NCI-H1436 treated with DMSO at 0.1 percent for 48 hours (cell line): ENCODE measurements at places on chromosomes 7 and 10.

DNA sequence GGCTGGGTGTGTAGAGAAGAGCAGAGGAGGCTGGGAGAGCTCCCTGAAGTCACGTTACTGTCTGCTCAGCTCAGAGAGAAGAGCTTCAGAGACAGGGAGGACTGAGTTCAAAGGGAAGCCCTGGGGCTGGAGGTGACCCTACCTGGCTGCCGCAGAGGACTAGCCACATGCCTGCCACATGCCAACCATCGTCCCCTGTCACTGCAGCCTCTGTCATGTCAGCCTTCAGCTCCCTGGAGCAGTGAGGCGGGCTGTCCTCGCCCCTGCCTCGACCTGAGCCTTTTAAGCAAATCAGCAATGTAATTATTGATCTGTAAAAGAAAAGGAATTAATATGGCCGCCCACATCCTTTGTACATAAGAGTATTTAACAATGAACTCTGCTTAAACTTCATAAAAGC is 89.3 kb upstream of the RET start:
- DNase-seq: no peak

GRCh38 chr10:1295756-1296480 is 239.7 kb downstream of the WDR37 start:
- DNase-seq: no peak

GRCh38 chr7:149097088-149097487 is 6.6 kb upstream of the ZNF786 start:
- no peak for DNase-seq

DNA sequence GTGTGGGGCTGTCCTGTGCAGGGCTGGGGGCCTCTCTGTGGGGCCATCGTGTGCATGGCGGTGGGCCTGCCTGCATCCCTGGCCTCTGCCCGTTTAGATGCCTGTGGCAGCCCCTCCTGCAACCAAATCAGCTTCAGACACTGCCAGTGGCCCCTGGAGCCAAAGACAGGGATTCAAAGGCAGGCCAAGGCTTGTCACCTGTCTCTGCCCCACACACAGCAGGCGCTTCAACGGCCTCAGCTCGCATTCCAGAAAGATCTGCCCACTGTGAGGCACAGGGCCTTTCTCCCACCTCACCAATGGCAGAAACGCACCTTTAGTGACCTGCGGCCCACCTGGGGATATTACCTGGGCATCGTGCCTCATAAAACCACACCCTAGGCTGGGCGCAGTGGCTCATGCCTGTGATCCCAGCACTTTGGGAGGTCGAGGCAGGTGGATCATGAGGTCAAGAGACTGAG is 46.0 kb downstream of the INSIG1 start:
- no peak for DNase-seq

DNA sequence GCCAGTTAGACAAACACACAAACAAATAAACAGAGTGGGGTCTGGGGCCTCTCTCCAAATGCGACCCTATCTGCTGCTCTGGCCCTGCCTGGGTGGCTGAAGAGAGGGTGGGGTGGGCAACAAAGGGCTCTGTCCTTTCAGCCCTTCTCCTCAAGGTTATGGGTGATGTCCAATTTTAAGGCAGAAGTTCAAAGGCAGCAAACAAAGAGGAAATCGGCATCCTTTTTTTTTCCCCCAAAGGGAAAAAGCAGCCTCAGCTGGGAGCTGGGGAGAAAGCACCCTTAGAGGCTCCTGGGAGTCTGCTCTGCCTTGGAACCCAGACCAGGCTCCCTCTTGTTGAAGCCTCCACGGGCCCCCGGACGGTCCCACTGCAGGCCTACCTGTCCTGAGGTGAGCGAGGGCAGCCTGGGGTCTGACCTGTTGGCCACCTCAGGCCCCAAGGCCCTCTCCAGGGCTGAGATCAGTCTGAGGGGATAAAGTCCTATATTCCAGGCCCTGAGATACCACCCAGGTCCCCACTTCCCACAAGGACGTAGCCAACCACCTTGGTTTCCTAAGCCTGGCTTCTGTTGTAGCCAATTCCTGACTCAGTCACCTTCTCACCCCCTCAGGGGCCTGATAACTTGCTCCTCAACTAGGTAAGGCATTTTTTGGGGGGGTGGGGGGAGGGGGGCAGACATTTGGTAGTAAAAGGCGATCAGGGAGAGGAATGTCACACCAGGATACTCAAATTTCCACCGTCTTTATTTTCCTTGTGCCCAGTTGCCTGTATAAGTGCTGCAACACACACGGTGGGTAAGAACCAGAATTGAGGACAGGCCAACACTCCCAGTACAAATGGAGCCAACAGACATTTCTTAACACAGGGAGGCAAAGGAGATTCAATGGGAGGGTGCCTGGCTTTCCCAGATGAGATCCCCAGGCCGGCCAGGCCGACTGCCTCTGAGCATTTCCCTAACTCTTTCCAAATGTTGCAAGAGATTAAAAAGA is 4.3 kb downstream of the HOXA11 start:
- no peak for DNase-seq

DNA sequence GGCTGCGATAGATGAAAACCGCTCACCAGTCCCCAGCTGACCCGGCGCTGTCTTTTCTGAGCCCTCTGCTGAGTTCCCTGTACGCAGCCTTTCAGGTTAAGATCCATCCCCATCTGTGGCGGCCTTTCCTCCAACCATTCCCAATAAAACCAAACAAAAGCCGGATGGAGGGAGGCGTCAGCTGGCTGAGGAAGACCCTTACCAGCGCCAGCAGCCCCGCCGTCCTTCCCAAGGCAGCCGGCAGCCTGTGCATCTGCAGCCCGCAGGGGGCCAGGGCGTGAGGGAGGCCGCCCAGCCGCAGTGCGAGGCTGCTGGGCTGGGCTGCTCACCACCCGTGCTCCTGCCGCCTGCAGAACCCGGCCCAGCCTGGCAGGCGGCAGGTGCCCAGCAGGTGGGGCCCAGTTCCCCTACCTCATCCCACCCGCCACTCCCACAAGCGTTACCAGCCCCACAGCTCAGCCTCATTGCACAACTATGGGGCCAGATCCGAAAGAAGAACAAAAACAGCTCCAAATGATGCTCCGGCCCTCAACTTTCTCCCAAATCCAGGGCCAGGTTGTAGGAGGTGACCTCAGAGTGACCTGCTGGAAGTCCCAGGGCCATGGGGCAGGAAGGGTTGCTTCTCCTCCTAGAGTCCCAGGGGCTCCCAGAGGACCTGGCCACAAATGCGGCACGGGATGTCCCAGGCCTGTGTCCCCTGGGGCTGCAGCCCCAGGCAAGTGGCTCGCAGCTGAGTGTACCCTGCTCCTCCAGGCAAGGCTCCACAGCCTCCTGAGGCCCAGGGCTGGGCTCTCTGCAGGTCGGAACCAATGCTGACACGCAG is 23.8 kb downstream of the PAPOLB start:
- no peak for DNase-seq

- DNase-seq: no peak
Observed at GRCh38 chr10:123398180-123398591, 244.0 kb downstream of the BUB3 start.

DNA sequence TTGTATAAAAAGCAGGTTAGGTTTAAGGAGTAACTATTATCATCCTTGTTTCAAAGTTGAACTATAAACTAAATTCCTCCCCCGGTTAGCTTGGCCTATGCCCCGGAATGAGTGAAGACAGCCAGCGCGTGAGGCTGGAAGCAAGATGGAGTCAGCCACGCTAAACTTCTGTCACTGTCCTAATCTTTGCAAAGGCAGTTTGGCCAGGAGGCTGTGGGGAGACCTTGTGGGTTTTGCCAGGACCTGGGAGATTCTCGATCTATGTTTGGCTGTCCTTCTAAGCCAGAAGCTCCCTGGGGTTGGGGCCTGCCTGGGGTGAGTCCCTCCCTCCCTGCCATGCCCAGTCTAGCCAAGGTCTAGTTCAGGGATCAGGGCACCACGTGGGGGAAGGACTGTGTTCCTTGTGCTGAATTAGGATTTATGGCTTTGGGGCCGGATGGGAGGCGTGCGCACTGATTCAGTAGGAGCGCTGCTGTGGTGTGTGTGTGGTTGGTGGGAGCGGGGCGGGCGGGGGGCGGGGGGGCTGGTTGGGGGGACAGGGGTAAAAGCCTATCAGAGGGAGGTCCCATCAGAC is 871 bp upstream of the GTF2IRD1 start:
- DNase-seq: no peak

- DNase-seq: no peak
Observed at GRCh38 chr7:148807436-148807835, 76.7 kb downstream of the EZH2 start.

DNA sequence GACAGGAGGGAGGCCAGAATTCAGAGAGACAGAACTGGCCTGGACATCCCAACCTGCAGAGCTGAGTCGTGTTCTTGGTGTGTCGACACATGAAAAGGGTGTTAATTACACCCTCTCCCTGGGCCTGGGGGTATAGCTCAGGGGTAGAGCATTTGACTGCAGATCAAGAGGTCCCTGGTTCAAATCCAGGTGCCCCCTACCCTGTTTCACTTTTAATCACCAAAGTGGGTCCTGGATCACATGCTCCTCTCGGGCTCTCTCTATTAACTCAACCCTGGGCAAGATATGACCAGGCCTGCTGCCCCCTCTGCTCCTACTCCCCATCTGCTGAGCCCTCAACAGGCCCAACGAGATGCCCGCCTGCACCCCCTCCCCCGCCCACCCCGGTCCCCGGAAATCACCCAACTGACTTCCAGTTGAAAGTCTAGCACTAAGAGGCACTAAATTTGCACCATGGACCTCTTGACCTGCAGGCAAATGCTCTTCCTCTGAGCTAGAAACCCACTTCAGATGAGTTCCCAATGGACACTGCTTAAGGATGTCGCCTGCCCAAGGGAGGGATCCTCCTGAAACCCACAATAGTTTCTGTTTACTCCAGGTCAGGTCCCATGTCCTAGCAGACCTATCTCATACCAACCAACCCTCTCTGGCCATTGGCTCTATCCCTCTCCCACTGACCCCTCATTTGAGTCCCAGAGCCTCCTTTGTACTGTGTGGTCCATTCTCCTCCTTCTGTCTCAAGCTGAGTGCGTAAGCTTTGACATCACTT is 137.6 kb downstream of the ZNF467 start:
- no peak for DNase-seq

DNA sequence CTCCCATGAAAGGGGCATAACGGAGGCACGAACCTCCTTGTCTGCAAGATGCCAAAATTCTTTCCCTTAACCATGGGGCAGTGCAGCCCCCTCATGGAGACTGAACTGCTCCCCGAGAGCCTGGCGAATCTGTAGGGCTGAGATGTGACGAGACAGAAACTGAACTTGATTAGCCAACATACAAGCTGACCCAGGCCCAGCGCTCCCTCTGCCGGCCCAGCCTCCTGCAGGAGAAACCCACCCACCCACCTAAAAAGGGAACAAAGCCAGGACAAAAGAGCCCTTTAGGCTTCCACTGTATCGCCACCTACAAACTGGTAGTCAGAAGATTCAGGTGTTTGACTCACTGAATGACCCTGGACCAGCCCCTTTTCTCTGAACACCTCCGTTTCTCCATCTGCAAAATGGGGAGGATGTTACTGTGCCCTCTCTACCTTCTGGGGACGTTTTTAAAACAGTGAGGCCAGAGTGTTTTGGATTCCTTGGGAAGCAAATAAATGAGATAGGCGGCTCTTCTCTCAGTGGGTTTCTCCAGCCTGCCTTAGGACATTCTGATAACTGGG is 58.4 kb downstream of the C10orf105 start:
- DNase-seq: no peak

DNA sequence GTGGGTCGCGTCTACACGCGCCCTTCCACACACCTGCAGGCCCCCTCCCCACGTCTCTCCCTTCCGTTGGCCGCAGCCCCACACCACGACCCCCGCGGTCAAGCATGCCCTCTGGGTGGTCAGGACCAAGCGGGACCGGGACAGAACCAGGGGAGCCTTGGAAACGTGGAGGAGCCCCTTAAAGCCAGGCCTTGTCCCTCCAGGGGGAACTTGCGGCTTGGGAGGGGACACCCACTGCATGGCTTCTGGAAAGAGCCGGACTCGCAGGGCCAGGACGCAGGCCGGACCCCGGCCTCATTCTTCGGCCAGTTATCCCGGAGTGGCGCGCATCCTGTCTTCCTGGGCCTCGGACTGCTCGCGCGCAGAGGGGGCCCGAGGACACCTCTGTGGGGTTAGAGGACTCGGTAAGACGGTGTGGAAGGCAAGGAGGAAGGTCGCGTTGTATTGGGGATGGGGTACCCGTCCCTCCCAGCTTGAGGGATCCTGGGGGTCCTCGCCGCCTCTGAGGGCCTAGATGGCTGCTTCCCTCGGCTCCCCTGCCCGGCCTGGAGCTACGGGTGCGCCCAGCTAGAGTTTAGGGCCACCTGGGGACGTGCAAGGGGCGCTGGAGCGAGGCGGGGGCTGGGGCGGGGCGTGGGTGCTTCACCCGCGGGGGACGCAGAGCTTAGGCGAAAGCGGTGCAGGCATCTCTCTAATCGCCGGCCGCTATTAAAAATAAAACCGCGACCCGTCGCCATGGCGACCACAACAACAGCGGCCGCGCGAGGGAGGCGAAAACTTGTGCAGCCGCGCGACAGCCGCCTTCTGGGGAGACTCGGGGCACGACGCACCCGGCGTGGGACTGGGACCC is 1.8 kb upstream of the PDGFA start:
- DNase-seq: no peak

GRCh38 chr10:6197321-6197720 is 5.4 kb upstream of the PFKFB3 start:
- DNase-seq: no peak
